Sigmoid colon (tissue), 7 donors: ENCODE measurements at places on chromosomes 6 and 20.

DNA sequence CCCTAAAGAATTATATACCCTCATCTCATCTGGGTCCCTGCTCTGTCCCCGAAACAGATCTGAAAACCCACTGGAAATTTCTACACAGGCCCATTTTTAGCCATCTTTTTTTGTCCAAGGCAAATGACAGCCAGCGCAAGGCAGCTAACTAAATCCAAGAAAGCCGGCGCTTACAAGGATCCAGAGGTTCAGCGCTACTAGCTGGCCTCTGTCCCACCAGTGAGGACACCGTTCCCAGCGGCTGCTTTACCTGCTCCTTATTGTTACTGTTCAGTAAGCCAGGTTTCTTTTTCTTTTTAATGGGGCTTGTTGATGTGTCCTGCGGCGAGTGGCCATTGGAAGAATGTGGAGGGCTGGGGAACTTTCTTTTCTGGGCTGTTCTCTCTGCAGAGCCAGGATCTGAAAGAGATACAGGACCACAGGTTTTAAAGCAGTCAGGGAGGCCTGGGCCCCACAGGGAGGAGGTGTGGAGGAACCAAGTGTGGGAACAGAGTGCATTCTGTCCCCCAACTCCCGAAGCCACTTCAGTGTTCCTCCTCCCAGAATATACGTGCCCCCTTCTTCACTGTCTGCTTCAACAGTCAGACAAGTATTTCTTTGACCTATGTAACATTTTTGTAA, 46.6 kb downstream of the ZMYND8 start:
- DNase-seq, result peak; percentile 84

GRCh38 chr6:105994591-105995390, 91.3 kb upstream of the PRDM1 start:
- DNase-seq, result peak; percentile 69

- DNase-seq, result no peak
These were observed 4.9 kb upstream of the RPL10A start for GRCh38 chr6:35463292-35463691.

- DNase-seq, result no peak
These were observed 17.5 kb downstream of the KCNQ2 start for GRCh38 chr20:63454731-63455567.

GRCh38 chr6:150511313-150511712, 88.4 kb upstream of the PLEKHG1 start:
- DNase-seq, result no peak

GRCh38 chr6:30719356-30719755, 796 bp upstream of the TUBB start:
- DNase-seq, result no peak

DNA sequence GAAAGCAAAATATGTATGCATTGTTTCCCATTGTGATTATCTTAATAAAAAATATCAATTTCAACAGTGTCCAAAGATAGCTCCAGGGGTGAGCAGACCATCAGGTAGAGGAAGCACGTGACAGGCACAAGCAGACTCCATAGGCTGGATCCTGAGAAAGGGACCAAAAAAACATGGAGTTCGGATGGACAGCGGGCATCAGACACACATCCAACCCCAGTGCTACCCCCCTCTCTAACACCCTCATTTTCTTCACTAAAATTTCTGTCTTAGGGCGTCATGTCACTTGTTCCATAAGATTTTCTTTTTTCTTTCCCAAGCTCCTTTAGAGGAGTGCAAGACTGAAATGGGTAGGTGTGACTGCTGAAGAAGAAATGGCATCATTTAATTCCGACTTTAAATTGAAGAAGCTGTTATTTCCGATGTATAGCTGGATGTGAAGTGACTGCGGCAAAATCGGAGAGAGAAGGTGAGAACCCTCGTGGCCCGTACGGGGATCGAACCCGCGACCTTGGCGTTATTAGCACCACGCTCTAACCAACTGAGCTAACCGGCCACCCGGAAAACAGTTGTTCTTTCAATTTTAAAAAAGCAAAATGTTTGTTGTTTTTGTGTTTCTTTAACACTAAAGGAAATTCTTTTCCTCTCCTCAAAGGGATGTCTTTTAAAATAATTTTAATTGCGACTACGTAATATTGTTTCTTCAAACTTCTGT, 10.3 kb upstream of the PRSS16 start:
- no peak for DNase-seq

DNA sequence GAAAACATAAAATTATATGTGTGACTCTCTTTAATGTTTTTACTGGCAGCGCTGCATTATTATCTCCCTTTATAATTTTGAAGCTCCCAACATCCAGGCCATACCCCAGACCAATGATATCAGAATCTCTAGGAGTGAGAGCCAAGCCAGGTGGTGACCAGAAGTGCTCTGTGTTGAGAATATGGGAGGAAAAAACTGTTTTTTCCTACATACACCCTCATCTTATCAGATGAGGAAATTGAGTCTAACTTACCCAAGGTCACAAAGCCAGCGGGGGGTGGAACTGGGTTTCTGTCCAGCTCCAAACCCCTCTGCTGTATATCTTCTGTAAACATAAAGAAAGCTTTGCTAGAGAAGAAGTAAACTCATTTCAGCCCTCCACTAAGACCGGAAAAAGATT, 42.5 kb downstream of the LY86 start:
- DNase-seq, result no peak

DNA sequence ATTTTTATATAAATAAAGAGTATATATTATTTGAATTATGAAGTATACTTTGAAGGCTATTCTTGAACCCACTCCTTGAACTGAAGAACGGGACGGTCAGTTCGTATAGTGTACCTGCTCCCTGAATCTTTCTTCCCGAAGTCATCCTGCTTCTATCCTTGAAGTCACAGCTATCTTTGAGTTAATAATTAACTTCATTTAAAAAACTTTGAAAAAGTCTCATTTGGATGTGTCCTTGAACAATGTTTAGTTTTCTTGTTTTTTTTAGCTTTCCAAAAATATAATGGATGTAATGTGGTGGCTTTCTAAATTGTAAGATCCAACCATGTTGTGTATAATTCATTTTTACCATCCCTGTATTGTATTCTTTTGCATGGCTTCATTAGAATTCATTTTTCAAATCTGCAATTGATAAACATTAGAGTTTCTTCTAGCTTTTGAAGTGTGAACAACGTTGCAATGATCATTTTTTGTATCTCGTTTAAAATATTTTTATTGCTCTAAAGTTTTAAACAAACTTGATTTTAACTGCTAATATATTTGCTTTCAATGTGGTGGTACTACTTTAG, 94.4 kb downstream of the NCOA3 start:
- no peak for DNase-seq
